ENCODE measurements at places on chromosomes 5 and 9.

- no peak for DNase-seq
- no peak overlapping the region for H3K27ac ChIP-seq
- peaks cover 9% of the 10 kb centered on the region for H3K36me3 ChIP-seq
- H3K4me3 ChIP-seq: no peak overlapping the region
Observed at GRCh38 chr5:90793183-90793582, 234.6 kb downstream of the ADGRV1 start.

DNA sequence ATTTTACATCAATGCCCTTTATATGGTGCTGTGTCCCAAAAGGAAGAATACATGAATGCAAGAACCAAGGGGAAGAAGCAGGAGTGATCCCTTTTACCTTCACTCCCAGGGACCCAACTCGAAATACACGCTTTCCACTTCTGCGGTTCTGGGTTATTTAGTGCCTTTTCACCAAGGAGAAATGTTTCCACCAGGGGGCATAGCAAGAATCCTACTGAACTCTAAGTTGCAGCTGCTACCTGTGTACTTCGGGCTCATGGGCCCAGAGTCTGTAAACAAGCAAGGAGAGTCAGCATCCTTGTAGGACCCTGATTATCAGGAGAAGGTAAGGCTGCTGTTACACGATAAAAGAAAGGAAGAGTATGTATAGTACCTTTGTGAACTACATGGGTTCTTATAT lies 45.7 kb downstream of the DPYSL3 start:
- H3K36me3 ChIP-seq: no peaks in the 10 kb centered on the region
- no peak for DNase-seq
- no peak overlapping the region for H3K27ac ChIP-seq
- H3K27me3 ChIP-seq: peaks cover 6% of the 10 kb centered on the region
- H3K4me3 ChIP-seq: no peak overlapping the region

DNA sequence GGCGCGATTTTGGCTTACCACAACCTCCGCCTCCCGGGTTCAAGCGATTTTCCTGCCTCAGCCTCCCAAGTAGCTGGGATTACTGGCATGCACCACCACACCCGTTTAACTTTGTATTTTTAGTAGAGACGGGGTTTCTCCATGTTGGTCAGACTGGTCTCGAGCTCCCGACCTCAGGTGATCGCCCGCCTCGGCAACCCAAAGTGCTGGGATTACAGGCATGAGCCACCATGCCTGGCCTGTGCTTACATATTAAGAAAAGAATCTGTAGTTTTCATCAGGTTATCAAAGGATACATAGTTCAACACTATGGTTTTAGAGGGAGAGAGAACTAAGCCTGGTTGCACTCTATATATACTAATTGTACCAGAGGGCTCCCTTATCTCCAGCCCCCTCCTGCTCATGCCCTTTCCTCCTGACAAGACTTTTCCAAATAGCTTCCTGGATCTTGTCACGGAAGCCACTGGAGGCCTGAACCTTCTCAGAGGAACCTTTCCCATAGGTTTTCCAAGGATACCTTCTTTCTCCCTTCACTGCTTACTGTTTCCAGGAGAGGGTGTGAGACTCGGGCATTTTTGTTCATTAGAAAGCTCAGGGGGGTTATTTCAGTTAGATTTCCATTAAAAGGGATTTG lies 53.1 kb downstream of the SLC44A1 start:
- H3K27me3 ChIP-seq: no peaks in the 10 kb centered on the region
- no peak overlapping the region for H3K4me3 ChIP-seq
- peaks cover 39% of the 10 kb centered on the region for H3K4me1 ChIP-seq
- H3K36me3 ChIP-seq: no peaks in the 10 kb centered on the region

- H3K27me3 ChIP-seq: no peaks in the 10 kb centered on the region
- H3K4me3 ChIP-seq: peak overlapping the region; percentile 93
- peaks cover 4% of the 10 kb centered on the region for H3K36me3 ChIP-seq
Observed at GRCh38 chr9:114696814-114697544, 15.0 kb upstream of the TEX48 start.

- H3K27ac ChIP-seq: no peak overlapping the region
- no peak overlapping the region for H3K4me3 ChIP-seq
- H3K4me1 ChIP-seq: no peaks in the 10 kb centered on the region
- H3K36me3 ChIP-seq: no peaks in the 10 kb centered on the region
- H3K27me3 ChIP-seq: no peaks in the 10 kb centered on the region
Observed at GRCh38 chr5:87705876-87706275, 293.1 kb upstream of the CCNH start.

- DNase-seq: no peak
- H3K27me3 ChIP-seq: no peaks in the 10 kb centered on the region
- H3K4me3 ChIP-seq: no peak overlapping the region
- no peak overlapping the region for H3K27ac ChIP-seq
Observed at GRCh38 chr5:124669956-124670721, 76.3 kb downstream of the ZNF608 start.

GRCh38 chr5:8185852-8186251 lies 316.9 kb downstream of the MTRR start:
- no peak for DNase-seq
- no peaks in the 10 kb centered on the region for H3K27me3 ChIP-seq
- no peaks in the 10 kb centered on the region for H3K4me1 ChIP-seq
- H3K4me3 ChIP-seq: no peak overlapping the region
- H3K36me3 ChIP-seq: no peaks in the 10 kb centered on the region

GRCh38 chr9:108049026-108049607 lies 559.5 kb upstream of the KLF4 start:
- peaks cover 1% of the 10 kb centered on the region for H3K36me3 ChIP-seq
- no peak for DNase-seq
- no peaks in the 10 kb centered on the region for H3K27me3 ChIP-seq
- H3K4me1 ChIP-seq: no peaks in the 10 kb centered on the region

DNA sequence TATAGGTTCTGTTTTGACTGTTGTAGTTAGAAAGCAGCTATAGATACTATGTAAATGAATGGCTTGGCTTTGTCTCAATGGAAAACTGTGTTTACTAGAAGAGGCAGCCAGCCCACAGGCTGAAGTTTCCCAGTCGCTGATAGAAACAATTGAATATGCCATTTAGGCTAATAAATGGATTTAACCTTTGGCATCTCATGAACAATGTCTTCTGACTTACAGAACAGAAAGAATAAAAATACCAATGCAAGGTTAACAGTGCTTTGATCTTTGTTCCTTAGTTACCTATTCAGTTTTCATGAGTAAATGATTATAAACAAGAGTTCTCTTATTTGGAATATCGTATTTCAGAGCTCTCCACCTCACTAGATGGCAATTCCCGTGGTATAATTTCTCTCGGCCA lies 120.6 kb downstream of the PAM start:
- H3K27me3 ChIP-seq: no peaks in the 10 kb centered on the region
- H3K36me3 ChIP-seq: no peaks in the 10 kb centered on the region
- H3K4me1 ChIP-seq: no peaks in the 10 kb centered on the region
- DNase-seq: no peak

GRCh38 chr5:174428895-174429294 lies 295.5 kb upstream of the MSX2 start:
- no peaks in the 10 kb centered on the region for H3K36me3 ChIP-seq
- DNase-seq: no peak
- no peak overlapping the region for H3K27ac ChIP-seq

DNA sequence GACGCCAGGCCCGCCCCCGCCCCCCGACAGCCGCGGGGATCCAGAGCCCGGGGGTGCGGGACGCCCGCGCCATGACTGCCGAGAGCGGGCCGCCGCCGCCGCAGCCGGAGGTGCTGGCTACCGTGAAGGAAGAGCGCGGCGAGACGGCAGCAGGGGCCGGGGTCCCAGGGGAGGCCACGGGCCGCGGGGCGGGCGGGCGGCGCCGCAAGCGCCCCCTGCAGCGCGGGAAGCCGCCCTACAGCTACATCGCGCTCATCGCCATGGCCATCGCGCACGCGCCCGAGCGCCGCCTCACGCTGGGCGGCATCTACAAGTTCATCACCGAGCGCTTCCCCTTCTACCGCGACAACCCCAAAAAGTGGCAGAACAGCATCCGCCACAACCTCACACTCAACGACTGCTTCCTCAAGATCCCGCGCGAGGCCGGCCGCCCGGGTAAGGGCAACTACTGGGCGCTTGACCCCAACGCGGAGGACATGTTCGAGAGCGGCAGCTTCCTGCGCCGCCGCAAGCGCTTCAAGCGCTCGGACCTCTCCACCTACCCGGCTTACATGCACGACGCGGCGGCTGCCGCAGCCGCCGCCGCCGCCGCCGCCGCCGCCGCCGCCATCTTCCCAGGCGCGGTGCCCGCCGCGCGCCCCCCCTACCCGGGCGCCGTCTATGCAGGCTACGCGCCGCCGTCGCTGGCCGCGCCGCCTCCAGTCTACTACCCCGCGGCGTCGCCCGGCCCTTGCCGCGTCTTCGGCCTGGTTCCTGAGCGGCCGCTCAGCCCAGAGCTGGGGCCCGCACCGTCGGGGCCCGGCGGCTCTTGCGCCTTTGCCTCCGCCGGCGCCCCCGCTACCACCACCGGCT lies 1.0 kb downstream of the FOXE1 start:
- H3K27ac ChIP-seq: peak overlapping the region; percentile 18
- DNase-seq: peak; percentile 77
- peaks cover 73% of the 10 kb centered on the region for H3K27me3 ChIP-seq
- H3K36me3 ChIP-seq: peaks cover 3% of the 10 kb centered on the region
- H3K4me1 ChIP-seq: peaks cover 43% of the 10 kb centered on the region

DNA sequence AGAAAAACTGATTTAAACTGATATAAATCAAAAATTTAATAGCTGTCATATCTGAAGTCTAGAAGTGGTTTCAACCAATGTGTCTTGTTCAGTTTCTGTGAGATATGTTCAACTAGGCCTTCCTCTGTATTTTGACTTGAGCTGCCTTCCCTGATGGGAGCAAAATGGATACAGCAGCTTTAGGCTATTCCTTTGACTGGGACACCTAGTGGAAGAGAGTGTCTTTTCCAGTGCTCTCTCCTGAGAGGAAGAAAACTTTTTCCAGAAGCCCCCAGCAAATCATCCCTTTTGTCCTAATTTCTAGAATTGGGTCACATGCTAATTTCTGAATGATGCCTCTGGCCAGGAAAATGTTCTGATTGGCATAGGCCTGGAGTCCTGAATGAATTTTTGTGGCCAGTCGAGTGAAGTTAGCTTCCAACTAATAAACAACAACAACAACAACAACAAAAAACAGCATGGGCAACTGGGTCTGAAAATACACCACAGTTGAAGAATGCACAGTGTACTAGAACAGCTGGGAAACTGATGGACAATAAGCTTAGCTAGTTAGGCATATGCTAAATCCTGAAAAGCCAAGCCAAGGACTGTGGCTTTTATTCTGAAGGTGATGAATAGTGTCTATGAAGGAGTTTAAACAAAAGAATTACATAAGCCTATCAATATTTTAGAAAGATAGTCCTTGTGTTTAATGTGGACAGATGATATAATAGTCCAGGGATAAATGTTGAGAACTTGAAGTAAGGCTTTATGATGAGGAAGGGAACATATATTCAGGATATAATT lies 125.7 kb downstream of the FBN2 start:
- no peak overlapping the region for H3K4me3 ChIP-seq
- no peak for DNase-seq
- no peaks in the 10 kb centered on the region for H3K4me1 ChIP-seq
- no peaks in the 10 kb centered on the region for H3K36me3 ChIP-seq

DNA sequence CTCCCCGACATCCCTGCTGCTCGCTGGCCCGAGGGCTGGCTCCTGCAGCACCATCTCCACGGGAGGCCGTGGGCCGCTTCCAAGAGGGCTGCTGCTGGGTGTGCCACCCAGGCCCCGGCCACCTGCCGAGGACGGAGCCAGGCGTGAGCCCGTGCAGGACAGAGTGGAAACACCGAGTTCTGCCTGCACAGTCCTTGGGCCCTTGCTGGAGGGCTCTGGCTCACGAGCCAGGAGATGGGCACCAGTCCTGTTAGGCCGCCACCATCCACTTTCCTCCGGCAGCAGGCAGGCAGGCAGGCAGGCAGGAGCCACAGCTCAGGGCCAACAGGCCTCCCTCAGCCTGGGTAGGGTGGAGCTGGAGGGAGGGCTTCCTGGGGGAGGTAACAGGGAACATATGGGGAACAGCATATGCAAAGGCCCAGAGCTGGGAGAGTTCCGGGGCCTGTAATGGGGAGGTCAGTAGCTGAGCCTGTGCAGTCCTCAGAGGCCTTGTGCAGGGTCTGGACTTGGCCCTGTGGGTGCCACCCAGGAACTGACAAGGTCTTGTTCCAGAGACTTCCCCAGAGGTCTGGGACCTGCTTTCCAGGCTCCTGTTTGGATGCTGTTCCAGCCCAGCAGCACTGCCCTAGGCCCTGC lies 31.9 kb downstream of the RXRA start:
- no peak for DNase-seq
- H3K27ac ChIP-seq: no peak overlapping the region
- no peaks in the 10 kb centered on the region for H3K36me3 ChIP-seq
- no peaks in the 10 kb centered on the region for H3K4me1 ChIP-seq
- H3K27me3 ChIP-seq: no peaks in the 10 kb centered on the region
- no peak overlapping the region for H3K4me3 ChIP-seq

- no peak overlapping the region for H3K4me3 ChIP-seq
- H3K36me3 ChIP-seq: no peaks in the 10 kb centered on the region
- DNase-seq: no peak
- H3K27me3 ChIP-seq: peaks cover 1% of the 10 kb centered on the region
- H3K27ac ChIP-seq: no peak overlapping the region
Observed at GRCh38 chr5:103294906-103295305, 36.3 kb downstream of the MACIR start.

DNA sequence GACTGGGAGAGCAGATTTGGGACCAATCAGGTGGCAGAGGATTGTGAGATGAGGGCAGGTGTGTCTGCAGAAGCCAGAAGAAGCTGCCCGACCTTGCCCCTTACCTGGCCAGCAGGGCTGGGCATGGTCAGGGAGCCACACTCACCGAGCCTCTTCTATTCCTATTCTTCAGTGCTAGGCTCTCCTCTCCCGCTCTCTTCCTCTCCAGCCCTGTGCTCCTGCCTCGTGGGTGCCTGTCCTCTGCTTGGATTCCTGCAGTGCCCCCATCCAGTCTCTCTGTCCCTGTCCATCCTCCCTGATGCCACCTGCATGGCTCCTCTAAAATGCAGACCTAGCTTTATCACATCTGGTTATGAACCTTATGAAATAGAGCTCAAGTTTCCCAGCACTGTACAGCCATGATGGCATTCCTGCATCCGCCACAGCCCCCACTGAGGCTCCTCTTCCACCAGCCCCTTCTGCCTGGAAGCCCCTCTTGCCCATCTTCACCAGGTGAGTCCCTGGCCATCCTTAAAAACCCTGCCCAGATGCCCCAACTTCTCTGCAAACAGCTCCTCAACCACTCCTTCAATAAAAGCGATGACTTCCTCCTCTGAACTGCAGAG lies 8.2 kb downstream of the UBE2QL1 start:
- H3K4me3 ChIP-seq: no peak overlapping the region
- no peaks in the 10 kb centered on the region for H3K4me1 ChIP-seq
- no peak for DNase-seq
- peaks cover 50% of the 10 kb centered on the region for H3K27me3 ChIP-seq
- H3K36me3 ChIP-seq: no peaks in the 10 kb centered on the region

DNA sequence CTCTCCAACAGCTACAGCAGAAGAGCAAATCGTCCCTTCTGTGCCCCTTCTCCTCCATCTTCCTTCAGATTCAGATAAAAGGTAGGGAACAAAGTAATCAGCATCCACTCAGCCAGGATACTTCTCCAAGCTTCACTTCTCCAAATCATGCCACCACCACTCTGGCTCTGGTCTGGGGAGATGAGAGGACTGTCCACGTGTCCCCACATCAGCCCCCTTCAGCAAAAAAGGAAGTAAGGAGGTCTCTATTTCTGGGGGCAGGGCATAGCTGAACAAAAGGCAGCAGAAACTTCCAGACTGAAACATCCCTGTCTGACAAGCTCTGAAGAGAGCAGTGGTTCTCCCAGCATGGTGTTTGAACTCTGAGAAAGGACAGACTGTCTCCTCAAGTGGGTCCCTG lies 116.9 kb downstream of the C5orf15 start:
- H3K4me3 ChIP-seq: no peak overlapping the region
- no peak for DNase-seq
- no peaks in the 10 kb centered on the region for H3K36me3 ChIP-seq
- peaks cover 16% of the 10 kb centered on the region for H3K27me3 ChIP-seq
- no peak overlapping the region for H3K27ac ChIP-seq
